ENCODE measurements at places on chromosomes 3 and 15.

GRCh38 chr3:156614642-156615511 lies 59.5 kb upstream of the TIPARP start:
- DNase-seq = no peak

DNA sequence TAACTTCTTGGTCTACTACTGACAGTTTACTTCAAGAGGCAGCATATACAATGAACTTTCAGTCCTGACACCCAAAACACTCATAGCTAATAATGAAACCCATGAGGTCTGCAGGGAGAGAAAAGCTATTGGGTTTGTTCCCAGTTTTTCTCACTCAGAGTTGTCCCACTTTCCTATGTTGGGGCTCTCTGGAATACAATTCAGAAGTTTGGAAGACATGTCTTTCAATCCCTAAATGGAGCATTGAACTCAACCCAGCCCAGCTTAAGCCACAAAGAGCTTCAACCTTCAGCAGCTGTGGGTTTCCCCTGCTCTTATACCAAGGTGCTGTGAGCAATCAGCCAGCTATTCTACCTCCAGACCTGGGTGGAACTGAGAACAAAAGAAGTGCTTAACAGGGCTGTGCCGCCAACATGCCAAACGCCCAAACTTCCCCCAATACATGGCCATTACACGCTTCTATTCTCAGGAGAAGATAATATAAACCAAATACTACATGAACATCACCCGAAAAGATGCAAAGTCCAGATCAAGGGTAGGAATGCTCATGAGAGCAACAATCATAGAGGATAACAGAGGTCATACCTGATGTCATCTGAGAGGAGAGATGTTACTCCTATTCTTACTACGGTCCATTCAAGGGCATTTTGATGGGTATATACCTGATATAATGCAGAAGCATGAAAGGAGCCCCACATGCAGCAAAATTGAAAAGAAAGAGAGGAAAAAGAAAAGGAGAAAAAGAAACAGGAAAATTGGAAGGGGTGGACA lies 131.2 kb upstream of the TGFBR2 start:
- DNase-seq = no peak

DNA sequence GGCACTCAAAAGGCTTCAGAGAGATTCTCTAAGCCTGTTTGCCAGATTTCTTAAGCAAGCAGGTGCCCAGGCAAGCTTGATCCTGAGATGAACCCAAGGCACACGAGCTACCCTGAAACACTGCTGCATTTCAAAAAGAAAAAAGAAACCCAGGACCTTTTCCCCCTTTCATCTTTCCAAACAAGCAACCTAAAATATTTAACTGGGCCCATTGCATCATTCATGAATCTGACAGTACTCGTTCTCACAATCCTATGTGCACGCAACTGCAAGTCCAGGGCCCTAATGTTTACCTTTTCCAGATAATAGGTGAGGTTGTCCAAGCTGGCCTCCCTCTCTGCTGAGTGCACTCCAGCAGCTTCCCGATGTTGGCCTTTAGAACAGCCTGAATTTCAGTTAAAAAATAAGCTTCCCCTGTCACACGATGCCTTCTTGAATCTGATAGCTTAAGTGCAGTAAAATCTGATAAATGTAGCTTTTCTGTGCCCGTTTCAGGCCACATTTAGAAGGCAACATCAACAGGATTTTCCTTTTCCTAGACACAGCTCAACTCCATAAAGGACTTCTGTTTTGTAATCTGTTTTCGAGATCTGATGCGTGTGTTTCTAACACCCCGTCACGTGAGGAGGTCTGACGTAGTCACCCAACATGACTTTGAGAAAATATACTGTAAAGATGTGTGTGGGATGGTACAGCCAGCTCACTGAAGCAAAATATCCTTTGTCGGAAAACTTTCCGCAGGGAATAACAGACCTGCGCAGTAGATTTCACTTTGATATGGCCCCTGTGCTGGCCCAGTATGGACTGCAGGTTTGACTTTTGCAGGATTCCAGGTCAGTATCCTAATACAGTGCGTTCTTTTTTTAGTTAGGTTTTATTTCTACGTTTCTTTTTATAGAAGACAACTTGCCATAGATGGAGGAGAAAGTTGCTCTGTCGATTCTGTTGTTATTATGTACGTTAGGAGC lies 55.1 kb upstream of the RASA2 start:
- no peak for DNase-seq

DNA sequence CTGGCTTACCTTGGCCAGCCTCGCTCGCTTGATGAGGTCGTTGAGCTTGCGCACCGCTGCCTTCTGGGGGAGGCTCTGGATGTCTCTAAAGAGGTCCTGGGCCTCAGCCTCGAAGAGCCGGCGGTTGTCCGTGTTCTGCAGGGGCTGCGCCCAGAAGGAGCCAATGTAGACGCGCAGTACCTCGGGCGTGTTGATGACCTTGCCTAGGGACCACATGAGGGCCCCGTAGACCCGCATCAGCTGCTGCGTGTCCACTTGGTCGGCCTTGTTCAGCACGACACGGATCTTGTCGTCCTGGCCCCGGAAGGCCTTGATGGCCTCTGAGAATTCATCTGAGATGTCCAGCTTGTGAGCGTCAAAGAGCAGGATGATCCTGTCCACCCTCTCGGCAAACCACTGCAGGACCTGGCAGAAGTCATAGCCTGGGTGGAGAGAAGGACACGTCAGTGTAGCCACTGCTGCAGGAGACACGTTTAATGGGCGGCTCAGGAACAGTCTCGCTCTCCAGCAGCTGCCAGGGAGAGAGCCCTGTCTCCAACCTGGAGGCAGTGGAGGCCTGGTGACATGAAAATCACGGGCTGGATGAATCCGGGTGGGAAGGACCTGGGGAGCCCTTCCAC lies 25.5 kb upstream of the SPTBN5 start:
- no peak for DNase-seq

- DNase-seq = no peak
These were observed 38.3 kb downstream of the CX3CR1 start for GRCh38 chr3:39241561-39241960.
